Ovary (tissue), 10 donors: ENCODE measurements at places on chromosomes 1 and 21.

DNA sequence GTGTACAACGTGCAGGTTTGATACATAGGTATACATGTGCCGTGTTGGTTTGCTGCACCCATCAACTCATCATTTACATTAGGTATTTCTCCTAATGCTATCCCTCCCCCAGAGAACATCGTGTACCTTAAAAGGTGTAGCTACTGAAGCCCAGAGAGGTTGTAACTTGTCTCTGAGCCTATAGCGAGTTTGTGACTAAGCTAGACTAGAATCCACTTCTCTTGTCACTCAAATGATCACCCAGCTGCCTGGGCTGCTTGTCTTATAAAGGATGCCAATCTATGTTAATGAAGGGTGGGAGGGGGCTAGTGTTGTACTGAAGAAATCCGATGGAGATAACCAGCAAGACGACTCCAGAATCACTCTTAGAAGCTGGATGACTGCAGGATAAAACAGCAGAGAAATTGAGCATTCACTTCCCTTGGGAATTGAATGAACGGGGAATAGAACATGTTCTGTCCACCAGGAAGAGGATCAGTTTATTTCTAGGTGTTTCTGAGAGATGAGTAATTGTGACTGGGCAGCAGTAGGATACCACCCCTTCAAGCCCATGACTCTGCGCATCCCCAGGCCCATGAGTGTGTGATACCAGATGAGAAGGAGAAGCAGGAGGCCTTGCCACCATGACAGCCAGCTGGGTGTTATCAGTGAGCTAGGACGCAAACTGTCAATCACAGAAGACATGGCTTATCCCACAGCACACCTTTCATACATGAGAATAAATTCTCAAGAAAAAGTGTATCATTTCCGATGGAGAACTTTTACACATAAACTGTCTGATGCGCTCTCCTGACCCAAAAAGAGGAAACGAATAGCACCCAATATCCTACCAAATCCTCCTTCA lies 390.4 kb downstream of the NTNG1 start:
- no peaks in the 10 kb centered on the region for H3K27me3 ChIP-seq
- no peak overlapping the region for H3K27ac ChIP-seq
- no peaks in the 10 kb centered on the region for H3K4me1 ChIP-seq
- no peak overlapping the region for H3K4me3 ChIP-seq

- no peaks in the 10 kb centered on the region for H3K27me3 ChIP-seq
- H3K36me3 ChIP-seq = no peaks in the 10 kb centered on the region
- DNase-seq = no peak
- no peak overlapping the region for H3K27ac ChIP-seq
- H3K4me1 ChIP-seq = no peaks in the 10 kb centered on the region
Observed at GRCh38 chr1:147772570-147772969, 12.2 kb upstream of the GJA5 start.

DNA sequence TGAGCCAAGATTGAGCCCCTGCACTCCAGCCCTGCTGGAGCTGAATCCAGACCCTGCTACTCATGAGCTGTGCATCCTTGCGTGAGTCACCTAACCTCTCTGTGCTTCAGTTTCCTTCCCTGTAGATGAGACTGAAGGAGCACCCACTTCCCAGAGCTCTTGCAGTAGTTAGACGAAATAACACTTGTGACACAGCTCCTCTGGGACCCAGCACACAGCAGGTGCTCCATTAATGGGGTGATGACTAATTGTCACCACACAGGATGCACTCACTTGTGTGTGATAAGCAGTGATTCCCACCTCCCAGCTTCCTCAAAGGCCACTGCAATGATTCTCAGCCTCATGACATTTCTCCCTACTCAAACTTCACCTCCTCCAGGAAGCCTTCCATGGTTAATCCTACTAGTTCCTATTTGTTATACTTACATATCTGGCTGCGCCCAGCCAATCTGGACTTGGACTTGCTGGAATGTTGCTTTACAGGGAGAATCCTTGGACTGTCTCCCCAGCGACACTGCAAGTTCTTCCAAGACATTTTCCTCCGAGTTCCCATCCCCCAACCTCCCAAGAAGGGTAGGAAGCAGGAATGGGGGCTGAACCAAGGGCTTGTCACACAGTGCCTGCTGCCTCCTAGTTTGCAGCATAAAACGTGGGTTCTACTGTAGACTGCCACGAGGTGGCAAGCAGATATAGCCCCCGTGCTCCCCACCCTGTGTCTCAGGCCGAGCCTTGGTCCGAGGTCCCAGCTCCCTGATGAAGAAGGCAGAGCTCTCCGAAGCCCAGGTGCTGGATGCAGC lies 17.2 kb downstream of the DRAXIN start:
- no peak overlapping the region for H3K27ac ChIP-seq
- H3K4me3 ChIP-seq = no peak overlapping the region
- no peaks in the 10 kb centered on the region for H3K36me3 ChIP-seq
- no peaks in the 10 kb centered on the region for H3K4me1 ChIP-seq
- H3K27me3 ChIP-seq = no peaks in the 10 kb centered on the region
- DNase-seq = no peak

- no peak overlapping the region for H3K27ac ChIP-seq
- no peaks in the 10 kb centered on the region for H3K27me3 ChIP-seq
- no peak overlapping the region for H3K4me3 ChIP-seq
- H3K4me1 ChIP-seq = no peaks in the 10 kb centered on the region
Observed at GRCh38 chr1:106659490-106660244, 396.8 kb upstream of the PRMT6 start.

DNA sequence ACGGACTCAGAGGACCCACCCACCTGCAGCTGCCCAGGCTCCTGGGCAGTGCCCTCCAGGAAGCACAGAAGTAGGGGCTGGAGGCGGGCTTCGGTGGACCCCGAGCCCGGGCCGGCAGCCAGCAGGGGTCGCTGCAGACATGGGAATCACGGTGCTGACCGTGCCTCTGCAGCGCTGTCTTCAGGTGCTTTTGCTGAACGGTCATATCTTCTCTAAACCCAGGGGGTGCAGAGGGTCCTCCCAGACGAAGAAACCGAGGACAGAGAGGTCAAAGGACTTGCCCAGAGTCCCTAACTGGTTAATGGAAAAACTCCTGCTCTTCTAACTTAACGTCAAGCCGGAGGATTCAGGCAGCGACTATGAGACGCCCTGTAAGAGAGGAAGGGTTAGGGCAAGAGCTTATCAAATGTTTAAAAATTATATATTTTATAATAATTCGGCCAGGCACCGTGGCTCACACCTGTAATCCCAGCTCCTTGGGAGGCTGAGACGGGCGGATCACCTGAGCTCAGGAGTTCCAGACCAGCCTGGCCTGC lies 21.5 kb upstream of the LEFTY2 start:
- no peaks in the 10 kb centered on the region for H3K36me3 ChIP-seq
- H3K4me1 ChIP-seq = peaks cover 2% of the 10 kb centered on the region
- H3K4me3 ChIP-seq = no peak overlapping the region
- H3K27me3 ChIP-seq = no peaks in the 10 kb centered on the region
- H3K27ac ChIP-seq = no peak overlapping the region

DNA sequence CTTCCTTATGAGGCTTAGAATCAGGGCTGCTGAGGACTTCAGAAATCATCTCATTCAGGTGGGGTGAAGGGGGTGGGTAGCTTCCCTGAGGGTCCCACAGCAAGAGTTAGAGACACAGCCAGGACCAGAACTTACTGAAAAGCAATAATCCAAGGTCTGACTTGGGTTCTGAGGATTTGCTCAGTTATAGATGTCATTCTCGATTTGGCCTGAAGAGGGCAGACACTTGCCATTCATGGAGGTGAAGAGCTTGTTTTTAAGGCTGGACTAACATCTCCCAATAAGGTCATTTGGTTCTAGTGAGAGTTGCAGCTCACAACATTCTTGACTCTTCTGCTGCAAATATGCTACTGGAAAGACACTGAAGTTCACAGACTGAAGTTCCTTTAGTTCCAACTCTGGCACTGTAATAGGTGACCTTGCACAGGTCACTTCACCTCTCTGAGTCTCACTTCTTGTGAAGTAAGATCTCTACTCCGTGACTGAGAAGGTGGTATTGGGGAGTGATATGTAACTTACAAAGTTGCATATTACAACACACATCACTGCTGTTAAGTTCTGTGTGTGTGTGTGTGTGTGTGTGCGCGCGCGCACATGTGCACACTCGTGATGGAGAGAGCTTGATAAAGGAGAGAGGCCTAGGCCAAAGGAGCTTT lies 69.8 kb upstream of the DIRAS3 start:
- H3K4me3 ChIP-seq = no peak overlapping the region
- peak overlapping the region; percentile 3 for H3K27ac ChIP-seq
- no peaks in the 10 kb centered on the region for H3K27me3 ChIP-seq
- no peaks in the 10 kb centered on the region for H3K36me3 ChIP-seq

DNA sequence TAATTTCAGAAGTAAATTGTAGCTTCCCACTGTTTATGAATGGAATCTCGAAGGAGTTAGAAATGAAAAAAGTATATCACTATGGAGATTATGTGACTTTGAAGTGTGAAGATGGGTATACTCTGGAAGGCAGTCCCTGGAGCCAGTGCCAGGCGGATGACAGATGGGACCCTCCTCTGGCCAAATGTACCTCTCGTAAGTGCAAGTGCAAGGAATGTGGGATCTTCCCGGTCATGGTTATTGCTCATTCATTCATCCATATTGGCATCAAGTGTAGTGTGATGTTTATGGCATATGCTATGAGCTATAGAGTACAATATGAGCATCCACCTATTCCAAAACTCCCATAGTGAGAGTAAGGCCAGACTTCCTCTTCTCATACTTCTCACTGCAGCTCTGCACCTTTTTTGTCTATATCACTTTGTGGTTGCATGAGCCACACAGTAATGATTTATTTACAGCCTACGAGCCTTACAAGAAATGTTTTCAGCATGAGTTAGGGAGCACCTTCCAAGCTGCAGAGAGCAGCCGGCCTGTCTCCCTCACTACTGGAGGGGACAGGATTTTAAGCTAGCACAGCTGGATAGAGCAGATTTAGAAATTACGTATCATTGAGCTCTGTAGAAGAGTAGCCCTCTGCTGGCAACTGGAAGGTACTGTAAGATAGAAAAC lies 24.9 kb upstream of the CR1L start:
- no peaks in the 10 kb centered on the region for H3K27me3 ChIP-seq
- H3K4me3 ChIP-seq = no peak overlapping the region
- no peaks in the 10 kb centered on the region for H3K4me1 ChIP-seq

DNA sequence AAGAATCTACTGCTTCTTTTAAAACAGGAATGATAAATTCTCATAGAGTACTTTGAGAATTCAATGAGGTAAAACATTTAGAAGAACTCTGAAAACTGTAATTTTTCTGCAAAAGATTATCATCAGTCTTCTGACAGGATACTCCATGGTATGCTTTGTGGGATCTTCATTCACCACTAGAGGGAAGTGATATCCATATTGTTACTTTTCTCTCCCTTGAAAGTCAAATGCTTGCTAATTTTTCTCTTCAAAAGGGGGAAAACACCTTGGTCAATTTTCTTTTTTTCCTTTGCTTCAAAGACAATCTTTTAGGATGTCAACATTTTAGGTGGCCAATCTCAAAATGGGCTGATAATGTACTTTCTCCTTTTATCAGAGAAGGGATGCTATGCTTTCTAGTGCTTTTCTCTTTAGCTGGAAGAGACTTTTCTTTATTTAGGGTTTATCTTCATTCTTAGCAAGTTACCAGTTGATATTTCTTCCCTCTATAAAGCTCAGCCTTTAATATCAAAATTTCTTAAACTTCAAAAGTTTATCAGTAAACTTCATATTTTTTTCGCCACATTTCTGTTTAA lies 95.5 kb downstream of the NEGR1 start:
- no peaks in the 10 kb centered on the region for H3K4me1 ChIP-seq

GRCh38 chr21:42388740-42389448 lies 7.0 kb downstream of the TMPRSS3 start:
- no peak for DNase-seq
- no peaks in the 10 kb centered on the region for H3K36me3 ChIP-seq
- H3K27me3 ChIP-seq = no peaks in the 10 kb centered on the region
- H3K4me1 ChIP-seq = no peaks in the 10 kb centered on the region
- no peak overlapping the region for H3K4me3 ChIP-seq

DNA sequence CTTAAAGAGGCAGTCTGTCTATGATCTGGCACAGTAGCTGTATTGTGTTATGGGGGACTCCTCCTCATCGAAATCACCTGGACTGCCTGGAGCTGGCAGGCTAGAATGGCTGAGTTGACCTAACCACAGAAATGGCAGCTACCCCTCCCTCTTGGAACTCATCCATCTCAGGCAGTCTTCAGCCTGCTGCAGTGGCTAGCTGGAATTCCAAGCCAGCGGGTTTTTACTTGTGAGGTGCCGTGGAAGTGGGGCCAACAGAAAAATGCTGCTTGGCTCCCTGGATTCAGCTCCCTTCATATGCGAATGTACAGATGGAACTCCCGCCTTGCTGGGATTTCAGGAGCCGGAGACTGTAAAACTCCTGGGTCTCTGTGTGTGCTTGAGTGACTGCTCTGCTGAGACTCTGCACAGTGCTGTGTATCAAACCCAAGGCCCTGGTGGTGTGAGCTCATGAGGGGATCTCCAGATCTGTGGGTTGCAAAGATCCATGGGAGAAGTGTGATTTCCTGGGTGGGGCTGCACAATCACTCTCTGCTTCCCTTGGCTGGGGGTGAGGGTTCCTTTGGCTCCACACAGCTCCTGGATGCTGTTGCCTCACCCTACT lies 316.9 kb downstream of the CTH start:
- DNase-seq = no peak
- no peaks in the 10 kb centered on the region for H3K27me3 ChIP-seq
- no peaks in the 10 kb centered on the region for H3K36me3 ChIP-seq
- no peak overlapping the region for H3K4me3 ChIP-seq

DNA sequence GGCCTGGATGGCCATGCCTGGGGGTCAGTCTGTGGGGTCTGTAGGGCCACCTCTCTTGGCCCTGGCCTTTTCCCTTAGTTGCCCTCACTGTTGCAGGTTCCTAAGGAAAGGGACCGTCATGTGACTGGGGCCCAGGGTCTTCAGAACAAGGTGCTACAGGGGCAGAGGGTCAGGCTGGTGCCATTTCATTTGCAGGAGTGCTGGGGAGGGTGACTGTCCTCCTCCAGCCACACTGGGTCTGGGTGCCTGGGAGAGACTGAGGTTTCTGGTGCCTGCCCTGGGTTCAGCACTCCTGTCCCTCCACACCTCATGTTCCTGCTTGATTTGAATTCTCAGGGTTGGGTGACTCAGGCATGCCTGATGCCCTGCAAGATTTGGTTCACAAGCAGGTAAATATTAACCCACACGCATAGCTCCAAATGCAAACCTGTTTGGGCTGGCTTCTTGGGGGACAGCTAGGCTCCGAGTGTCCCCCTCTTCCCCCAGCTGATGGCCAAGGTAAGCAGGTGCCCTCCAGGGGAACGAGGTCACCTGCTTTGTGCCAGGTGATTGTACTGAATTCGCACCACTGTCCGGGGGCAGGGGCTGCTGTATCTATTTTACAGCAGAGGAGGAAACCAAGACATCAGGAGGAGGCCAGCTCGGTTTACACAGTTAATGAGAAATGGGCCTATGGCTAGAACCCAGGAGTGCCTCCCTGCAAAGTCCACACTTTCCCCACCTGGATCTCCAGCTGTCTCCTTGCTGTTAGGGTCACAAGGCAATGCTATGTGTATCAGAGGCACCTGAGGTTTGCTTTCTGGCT lies 20.3 kb downstream of the ARHGEF10L start:
- H3K27me3 ChIP-seq = no peaks in the 10 kb centered on the region
- H3K4me3 ChIP-seq = no peak overlapping the region
- H3K4me1 ChIP-seq = peaks cover 12% of the 10 kb centered on the region
- no peak for DNase-seq

GRCh38 chr21:45910548-45911221 lies 70.9 kb upstream of the COL6A1 start:
- H3K27me3 ChIP-seq = no peaks in the 10 kb centered on the region
- H3K36me3 ChIP-seq = no peaks in the 10 kb centered on the region
- no peak overlapping the region for H3K27ac ChIP-seq
- no peaks in the 10 kb centered on the region for H3K4me1 ChIP-seq
- H3K4me3 ChIP-seq = no peak overlapping the region
